GM03348 (cell line): ENCODE measurements at places on chromosomes 2 and 18.

GRCh38 chr2:71930049-71930681 is 217.5 kb downstream of the CYP26B1 start:
- peak; percentile 62 for DNase-seq

- DNase-seq, result no peak
Observed at GRCh38 chr2:28407131-28407975, 14.7 kb downstream of the FOSL2 start.

DNA sequence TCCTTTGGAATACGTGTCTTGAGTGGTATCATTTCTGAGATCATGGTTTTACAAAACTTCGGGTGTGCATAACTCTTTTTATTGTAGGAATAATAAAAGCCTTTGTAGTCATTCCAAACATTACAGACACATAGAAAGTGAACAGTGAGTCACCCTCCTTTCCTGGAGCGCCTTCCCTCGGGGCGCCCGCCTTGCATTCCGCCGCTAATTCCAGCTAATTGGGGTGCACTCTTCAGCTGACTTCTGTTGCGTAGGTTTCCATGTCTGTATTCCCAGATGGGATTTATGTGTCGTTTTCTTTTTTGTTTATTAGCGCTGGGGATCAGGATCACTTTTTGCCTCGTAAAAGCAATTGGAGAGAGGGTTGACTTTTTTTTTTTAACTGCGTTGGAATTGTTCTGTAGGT is 18.7 kb downstream of the SH3BP4 start:
- no peak for DNase-seq

DNA sequence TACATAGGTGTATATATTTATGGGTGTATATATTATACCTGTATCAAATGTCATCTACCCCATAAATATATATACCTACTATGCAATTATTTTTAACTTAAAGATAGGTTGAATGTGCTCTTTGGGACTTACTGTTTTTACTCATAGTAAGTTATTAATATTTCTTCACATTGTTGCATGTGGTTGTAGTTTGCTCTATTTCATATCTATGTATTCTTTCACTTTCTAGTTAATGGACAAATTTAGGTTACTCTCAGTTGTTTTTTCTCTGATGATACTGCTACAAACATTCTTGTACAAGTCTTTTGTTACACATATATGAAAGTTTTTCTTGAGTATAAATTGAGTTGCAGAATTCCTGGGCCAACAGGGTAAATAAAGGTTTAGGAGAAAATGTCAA is 601.8 kb upstream of the ID2 start:
- DNase-seq, result no peak

GRCh38 chr2:181780047-181780651 is 99.8 kb upstream of the NEUROD1 start:
- no peak for DNase-seq

- DNase-seq, result peak; percentile 37
Observed at GRCh38 chr2:72414137-72414760, 266.6 kb upstream of the CYP26B1 start.
